Amniotic epithelial cell (primary cell): ENCODE measurements at places on chromosomes 4 and X.
A peak's percentile ranks its signal among the peaks of the same experiment; 100 is the strongest.

DNA sequence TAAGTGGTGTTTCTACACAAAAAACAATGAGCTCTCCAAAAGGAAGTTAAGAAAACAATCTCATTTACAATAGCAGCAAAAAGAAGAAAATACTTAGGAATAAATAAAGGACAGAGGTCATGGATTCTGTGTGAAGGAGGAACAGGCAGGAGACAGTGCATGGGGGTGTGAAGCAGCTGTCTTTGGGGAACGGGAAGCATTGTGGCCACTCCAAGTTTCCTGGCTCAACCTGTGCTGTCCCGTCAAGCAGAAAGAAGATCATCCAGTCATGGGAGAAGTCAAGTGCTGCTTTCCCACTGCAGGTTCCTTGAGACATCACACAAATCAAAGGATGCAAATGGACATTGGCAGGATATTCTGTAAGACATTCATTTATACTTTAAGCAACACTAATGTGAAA lies 66.1 kb upstream of the MAML3 start:
- no peak for DNase-seq

GRCh38 chr4:80010316-80010715 lies 62.7 kb downstream of the ANTXR2 start:
- DNase-seq, result no peak

- no peak for DNase-seq
These were observed 31.6 kb upstream of the KIT start for GRCh38 chr4:54626113-54626512.

GRCh38 chr4:185956544-185956940 lies 112.4 kb upstream of the TLR3 start:
- DNase-seq, result no peak

DNA sequence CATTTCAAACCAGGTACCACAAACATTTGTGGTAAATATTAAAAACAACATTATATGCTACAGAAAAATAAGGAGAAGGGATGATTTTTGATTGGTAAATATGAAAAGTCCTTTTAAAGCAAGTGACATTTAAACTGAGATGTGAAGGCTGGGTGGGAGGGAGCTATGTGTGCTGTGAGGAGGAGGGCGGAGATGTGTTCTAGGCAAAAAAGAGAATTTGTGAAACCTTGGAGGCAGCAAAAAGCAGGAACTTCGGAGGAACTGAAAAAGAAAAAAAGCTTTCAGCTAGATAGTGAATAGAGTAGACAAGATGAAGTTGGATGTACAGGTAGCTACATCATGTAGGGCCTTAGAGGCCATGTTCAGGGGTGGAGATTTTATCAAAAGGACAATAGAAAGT lies 10.1 kb upstream of the ARAP2 start:
- DNase-seq, result no peak

DNA sequence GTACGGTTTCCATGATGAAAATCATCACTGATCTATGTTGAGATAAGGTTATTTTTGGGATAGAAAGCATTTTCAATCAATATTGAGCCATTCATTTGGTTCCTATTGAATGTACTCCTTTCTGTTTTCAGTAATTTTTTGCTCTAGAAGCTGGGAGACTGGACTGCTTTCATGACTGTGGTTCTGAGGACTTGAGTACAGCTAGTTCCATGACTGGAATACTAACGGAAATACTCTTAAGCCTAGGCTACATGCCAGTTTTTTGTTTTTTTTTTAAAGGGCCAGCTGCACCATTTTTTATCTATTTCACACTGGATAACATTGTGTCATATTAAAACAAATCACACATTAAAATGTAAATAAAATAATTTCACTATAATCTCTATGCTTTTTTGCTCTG lies 16.7 kb downstream of the PRR32 start:
- DNase-seq, result no peak

- no peak for DNase-seq
These were observed 1.1 kb upstream of the GNPDA2 start for GRCh38 chr4:44727471-44727870.

GRCh38 chrX:123869488-123869887 lies 9.6 kb downstream of the XIAP start:
- DNase-seq, result peak; percentile 20

GRCh38 chr4:95394752-95395306 lies 153.9 kb downstream of the UNC5C start:
- no peak for DNase-seq

DNA sequence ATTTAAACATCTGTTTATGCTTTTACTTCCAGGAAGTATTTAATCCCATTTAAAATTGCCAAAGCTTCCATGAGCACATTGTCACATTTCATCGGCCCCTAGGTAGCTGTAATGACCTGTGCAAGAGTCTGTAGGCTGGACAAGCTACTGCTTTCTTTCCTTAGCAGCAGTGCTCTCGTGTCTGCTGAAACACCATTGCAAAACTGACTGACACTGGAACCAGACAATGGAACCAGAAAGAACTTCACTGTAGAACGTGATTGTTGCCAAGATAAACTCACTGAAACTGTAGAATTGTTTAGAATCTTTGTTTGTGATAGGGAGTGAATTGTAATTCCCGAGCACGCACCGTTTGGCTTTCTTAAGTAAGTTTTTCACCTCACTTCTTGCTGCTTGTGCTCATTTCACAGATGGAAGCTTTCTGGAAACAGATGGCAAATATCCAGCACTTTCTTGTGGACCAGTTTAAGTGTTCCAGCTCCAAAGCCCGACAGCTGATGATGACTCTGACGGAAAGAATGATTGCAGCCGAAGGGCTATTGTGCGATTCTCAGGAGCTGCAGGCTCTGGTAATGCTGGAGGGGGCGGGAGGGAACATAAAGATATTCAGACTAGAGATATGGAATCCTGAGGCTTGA lies 36.9 kb downstream of the EVC start:
- peak; percentile 97 for DNase-seq

DNA sequence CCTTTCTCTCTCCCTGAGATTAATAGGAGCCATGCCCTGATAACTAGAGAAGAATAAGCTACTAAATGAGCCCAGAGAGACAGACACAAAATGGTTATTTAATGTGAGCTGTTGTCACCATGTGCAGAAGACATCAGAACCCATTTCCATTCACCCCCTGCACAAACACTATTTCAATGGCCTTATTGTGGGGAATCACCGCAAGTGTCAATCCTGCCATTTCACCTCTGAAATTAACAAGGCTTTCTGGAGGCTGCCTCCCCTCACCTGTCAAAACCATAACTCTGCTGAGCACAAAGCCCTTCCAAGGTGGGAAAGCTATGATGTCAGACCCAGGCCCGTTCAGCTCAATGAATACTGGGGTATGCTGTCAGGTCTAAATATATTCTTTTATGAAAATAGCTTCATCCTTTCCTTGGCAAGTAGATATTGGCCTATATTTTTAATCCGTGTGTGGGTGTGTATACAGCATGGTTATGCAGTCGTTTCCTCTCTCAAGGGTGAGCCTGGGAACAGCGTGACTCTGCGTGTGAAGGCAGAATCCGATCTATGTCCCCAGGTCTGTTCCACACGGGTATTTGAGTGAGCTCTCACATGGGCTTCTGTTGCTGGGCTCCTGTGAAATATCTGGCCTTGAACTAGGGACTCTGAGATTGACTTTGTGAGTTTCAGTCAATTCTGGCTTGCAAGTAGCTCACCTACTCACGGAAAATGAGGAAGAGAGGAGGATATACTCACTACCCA lies 266.3 kb downstream of the FBXW7 start:
- no peak for DNase-seq

DNA sequence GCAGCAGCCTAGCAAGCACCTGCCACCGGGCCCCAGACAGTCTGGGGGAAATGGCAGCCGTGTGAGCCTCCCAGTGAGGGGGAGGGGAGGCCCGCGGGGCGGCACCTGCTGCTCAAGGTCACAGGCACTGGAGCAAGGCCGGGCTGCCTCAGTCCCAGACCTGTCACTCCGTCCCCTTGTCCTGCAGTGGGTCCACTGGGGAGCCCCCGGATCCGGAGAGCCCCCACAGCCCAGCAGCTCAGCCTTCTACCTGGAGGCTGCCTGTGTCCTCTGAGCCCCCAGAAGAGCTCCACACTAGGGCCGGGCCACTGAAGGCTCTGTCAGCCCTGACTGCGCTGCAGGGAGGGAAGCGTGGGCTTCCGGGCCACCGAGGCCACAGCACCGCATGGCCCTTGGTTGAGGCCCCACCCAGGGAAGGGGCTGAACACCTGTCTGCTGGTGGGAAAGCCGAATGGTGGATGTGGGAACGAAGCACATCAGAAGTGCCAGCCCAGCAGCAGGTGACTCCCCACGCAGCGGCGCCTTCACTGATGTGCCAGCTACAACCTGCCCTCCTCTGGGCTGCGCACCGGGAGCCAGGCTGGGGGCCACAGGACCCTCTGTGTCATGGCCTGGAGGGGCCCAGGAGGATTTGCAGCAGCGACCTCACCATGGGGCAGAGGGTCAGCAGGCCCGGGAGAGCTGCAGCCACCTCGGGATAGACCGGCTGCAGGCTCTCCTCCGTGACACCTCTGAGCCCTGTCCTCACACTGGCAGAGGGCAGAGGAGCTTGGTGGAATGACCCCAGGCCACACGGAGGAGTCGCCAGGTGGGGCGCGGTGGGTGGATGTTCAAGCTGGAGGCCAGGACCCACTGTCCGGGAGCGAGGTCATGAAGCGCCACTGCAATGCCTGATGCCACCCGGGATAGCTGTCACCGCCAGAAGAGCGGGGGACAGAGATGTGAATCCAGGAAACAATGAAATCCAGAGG lies 35.0 kb upstream of the MXD4 start:
- DNase-seq, result no peak

GRCh38 chr4:72418458-72418857 lies 150.6 kb downstream of the ADAMTS3 start:
- DNase-seq, result peak; percentile 68

GRCh38 chr4:6941796-6942195 lies 32.2 kb downstream of the TBC1D14 start:
- no peak for DNase-seq

- DNase-seq, result no peak
These were observed 31.5 kb downstream of the NOP14 start for GRCh38 chr4:2931512-2932301.

GRCh38 chrX:29318012-29318411 lies 730.8 kb downstream of the IL1RAPL1 start:
- DNase-seq, result peak; percentile 1

DNA sequence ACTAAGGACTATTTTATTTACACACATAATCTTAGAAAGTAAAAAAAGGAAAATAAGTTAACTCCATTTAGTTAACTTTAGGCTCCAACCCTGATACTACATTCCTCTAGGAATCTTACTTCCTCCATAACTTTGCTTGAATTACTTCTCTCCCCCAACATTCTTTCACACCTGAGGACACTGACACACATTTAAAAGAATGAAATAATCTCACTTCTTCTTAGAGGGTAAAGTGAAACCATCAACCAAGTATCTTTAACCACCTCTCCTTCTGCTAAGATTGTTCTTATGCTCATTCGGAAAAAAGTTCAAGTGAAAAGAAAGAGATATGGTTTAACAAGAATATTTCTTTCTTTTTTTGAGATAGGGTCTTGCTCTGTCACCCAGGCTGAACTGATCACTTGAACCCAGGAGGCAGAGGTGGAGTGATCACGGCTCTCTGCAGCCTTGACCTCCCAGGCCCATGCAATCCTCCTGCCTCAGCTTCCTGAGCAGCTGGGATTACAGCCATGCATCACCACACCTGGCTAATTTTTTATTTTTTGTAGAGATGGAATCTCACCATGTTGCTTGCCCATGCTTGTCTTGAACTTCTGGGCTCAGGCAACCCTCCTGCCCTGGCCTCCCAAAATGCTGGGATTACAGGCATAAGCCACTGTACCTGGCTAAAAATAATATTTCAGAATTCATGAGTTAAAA lies 28.5 kb downstream of the SLC25A4 start:
- no peak for DNase-seq

GRCh38 chr4:150619042-150619441 lies 37.1 kb downstream of the MAB21L2 start:
- no peak for DNase-seq

GRCh38 chr4:120761070-120761469 lies 161.5 kb downstream of the PRDM5 start:
- DNase-seq, result no peak

GRCh38 chr4:114512595-114513295 lies 85.9 kb upstream of the UGT8 start:
- no peak for DNase-seq

DNA sequence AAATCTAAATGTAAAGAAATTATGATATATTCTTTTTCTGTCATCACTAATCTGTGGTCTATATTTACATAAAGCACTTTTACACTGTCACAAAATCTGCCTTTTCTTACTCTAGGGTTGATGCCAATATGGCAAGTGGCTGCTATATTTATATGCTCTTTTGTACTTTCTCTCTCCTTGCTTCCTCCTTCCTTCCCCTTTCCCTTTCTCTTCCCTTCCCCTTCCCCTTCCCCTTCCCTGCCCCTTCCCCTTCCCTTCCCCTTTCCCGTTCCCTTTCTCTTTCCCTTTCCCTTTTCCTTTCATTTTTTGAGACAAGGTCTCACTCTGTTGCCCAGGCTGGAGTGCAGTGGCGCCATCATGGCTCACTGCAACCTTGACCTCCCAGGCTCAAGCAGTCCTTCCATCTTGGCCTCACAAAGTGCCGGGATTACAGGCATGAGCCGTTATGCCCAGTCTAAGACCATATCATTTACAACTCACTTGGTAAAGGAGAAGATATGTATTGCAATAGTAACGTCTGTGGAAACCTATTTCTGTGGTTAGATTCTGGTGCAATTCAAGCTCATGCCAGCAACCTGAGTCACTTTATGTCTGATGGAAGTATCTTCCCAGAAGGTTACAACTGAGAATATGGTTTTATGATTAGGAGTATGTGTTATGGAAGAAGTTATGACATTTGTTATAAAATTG lies 13.9 kb upstream of the PLAC8 start:
- DNase-seq, result peak; percentile 99

- DNase-seq, result peak; percentile 41
These were observed 250.1 kb downstream of the SNCA start for GRCh38 chr4:89586864-89587263.

- DNase-seq, result no peak
These were observed 284.0 kb upstream of the ZFP42 start for GRCh38 chr4:187711586-187711985.

DNA sequence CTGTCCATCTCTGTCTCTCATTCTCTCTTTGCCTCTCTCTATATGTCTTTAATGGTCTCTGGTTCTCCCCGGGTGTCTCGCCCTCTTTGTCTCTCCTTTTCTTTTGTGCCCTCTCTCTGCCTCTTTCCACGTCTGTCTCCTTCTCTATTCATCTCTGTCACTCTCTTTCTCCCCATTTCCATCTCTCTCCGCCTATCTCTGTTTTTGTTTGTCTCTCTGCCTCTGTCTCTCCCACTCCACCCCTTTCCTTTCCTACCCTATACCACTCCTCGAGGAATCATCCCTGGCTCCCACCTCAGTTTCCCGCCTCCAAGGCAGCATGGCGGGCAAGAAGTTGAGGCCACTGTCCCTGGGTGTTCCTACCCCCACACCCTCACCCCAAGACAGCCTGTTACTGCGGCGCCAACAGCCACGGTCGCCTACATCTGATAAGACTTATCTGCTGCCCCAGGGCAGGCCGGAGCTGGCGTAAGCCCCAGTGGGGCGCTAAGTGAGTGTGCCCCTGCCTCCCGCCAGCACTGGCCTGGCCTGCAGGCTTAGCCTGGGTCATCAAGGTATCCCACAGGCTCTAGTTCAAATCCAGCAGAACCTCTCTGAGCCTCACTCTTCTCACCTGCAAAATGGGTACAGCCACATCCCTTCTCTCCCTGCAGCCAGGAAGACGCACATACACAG lies 713 bp upstream of the GATA1 start:
- no peak for DNase-seq
